ENCODE measurements at places on chromosomes 16 and 17.

- DNase-seq, result peak; percentile 64
Measured at GRCh38 chr17:68539548-68540467, 27.6 kb downstream of the PRKAR1A start.

DNA sequence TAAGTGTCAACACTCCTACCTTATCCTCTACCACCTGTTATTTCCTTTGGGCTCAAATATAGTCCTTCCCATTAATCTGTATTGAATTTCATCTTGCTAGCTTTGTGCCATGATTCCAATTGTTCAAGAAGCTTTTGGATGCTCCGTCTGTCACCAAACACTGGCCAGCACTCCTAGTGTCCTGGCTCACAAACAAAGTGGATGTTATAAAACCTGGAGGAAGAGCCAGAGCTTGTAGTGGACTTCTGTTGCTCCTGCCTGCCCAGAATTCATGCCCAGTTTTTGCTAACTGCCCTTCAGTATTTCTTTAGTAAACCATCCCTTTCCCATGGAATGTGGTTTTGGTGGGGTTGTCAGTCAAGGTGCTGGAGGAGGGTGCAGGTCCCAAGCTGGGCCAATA is 77.2 kb upstream of the HS3ST2 start:
- no peak for DNase-seq

- peak; percentile 76 for DNase-seq
Measured at GRCh38 chr17:62703261-62703775, 75.8 kb downstream of the MRC2 start.

DNA sequence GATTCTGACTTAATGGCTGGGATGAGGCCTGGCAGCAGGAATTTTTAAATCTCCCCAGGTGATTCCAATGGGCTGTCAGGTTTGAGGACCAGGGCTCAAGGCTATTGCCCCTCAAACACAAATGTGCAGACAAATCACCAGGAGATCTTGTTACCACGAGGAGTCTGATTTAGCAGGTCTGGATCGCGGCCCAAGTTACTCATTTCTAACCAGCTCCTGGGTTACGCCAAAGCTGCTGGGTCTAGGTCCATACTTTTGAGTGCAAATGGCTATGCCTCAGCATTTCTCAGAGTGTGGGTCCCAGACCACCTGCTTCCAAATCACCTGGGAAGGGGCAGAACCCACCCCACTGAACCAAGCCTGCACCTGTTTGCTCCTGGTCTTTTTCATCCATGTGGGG is 33.1 kb downstream of the CNGB1 start:
- no peak for DNase-seq

- DNase-seq, result peak; percentile 50
Measured at GRCh38 chr16:17467923-17468540, 2.7 kb downstream of the XYLT1 start.

DNA sequence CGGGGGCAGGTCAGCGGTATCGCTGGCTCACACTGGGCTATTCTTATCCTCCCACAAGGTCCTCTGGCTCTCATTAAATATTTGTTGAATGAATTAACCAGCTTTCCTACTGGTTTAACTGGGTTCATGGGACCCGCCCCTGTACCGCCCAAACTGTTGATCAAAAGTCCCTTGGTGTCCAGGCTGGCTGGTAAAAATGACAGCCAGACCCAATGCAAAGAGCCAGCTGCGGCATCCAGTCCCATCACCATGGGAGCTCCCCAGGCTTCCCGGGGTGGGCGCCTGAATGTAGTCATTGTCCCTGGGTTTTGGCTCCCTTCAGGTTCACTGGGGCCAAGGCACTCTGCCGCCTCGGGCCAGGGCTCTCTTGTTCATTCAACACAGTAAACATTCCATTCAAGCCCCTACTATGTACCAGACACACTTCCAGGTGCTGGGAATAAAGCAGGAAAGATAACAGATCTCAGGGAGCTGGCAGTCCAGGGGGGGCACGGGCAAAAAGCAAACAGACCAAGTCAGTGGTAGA is 11.7 kb upstream of the ATP2C2 start:
- no peak for DNase-seq

DNA sequence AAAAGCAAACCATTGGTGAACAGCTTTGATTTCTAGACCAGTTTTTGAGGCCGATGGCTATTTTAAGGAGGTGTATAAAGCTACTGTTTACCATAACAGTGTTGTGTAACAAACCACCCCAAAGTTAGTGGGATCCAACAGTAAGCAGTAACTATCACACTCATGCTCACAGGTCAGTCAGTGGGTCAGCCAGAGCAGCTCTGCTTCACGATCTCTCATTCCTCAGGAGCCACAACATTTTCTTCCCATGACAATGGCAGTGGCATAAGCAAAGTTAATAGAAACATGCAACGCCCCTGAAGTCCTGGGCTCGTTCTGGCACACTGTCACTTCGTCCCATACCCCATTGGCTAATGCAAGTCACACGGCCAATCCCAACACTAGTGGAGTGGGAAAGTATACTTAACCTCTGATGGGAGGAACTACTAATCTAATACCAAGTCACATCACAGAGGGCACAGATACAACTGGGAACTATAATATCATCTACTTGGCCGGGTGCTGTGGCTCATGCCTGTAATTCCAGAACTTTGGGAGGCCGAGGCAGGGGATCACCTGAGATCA is 28.0 kb upstream of the B4GALNT2 start:
- no peak for DNase-seq

DNA sequence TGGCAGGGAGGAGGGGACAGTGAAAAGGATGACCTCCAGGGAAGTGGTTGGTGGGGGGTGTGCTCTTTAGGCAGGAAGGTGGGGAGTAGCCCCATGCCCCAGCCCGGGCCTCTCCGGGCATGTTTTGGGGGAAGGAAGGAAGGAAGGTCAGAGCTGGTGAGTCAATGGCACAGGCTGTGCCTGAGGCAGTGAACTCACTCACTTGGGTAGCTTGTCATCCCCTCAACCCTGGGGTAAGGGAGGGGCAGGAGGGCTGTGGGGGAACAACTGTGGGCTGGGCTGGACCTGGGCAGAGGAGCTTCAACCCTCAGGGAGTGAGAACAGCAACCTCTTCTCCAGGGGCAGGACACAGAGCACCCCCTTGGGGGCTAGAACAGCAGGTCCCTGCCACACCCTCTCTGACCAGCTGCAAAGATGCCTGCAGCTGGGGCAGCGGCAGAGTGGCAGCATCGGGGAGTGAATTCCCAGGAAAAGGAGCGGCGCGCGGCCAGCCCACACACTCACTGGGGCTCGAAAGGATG is 6.3 kb downstream of the CSF3 start:
- no peak for DNase-seq

DNA sequence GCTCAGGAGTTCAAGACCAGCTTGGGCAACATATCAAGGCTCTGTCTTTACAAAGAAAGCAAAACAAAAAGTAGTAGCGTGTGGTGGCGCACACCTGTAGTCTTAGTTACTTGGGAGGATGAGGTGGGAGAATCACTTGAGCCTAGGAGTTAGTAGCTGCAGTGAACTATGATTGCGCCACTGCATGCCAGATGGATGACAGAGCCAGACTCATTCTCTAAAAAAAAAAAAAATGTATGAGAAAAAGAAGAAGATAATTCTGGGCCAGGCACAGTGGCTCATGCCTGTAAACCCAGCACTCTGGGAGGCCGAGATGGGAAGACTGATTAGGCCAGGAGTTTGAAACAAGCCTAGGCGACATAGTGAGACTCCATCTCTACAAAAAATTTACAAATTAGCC is 28.5 kb downstream of the STAT5B start:
- DNase-seq, result no peak

DNA sequence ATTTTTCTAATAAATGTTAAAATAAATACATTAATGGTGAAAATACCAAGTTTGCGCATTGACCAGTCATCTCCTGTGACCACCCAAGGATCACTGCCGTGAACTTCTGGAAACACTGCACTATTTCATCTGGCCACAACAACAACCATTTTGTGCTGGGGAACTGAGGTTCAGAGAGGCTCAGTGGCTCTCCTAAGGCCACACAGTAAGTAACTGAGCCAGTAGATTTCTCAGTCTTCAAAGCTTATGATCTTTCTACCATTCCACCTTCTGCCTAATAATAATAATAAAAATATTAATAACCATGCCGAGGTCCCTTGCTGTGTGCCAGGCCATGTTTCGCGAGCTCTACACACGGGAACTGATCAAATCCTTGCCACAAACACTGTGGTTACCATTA is 182.0 kb downstream of the IRF8 start:
- DNase-seq, result no peak

- DNase-seq, result peak; percentile 88
Measured at GRCh38 chr16:46857368-46857945, 26.5 kb upstream of the C16orf87 start.

- no peak for DNase-seq
Measured at GRCh38 chr17:79925242-79925957, 86.2 kb upstream of the CBX4 start.

- DNase-seq, result peak; percentile 82
Measured at GRCh38 chr17:336110-337021, 16.2 kb downstream of the RPH3AL start.

DNA sequence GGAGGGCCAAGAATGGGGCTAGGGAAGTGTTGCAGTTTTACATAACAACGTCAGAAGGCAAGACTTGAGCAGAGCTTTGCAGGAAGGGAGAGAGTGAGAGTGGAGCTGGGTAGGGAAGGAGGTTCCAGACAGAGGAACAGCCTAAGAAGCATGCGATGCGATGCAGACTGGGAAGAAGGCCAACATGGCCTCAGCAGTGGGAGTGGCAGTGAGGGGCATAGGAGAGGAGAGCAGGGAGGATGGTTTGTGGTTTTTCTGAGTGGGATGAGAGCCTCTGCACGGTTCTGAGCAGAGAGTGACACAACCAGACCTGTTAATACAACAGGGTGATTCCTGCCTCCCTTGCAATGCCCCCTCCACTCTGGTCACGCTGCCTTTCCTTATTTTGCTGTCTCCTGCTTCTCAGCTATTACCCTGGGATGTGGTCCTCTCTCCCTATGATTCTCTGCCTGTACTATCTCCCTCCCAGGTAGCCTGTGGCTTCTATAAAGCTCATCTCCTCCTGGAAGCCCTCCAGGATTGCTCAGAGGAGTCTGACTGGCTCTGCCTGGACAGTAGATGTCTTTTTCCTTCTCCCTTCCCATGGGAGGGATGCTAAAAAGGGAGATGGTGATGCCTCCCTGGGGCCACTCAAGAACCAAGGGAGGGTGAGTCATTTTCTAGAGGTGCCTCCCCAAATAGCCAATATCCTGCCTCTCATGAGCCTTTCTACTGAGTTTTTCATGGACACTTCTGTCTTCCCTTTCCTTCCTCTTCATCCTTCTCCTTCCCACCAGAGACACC is 38.7 kb upstream of the NGFR start:
- DNase-seq, result no peak

All from DMS53 (cell line).